ENCODE measurements at places on chromosomes 3 and 15.
A peak's percentile ranks its signal among the peaks of the same experiment; 100 is the strongest.

DNA sequence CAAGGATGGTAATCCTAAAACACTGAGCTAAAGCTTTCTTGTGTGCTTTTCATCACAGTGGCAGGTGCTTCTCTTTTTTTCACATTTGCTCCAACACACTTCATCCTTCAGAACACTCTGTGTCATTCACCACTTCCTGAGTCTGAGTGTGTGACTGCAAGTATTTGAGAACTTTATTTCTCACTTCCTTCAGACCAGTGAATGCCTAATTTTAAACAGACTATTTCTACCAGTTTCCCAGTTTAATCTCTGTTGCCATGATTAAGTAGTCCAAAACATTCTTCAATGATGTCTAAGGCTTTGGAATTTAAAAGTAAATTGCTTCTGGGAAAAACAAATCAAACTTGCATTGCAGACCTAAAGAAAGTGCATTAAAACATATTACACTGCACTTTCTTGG is 541.2 kb downstream of the RBMS3 start:
- DNase-seq, result no peak

DNA sequence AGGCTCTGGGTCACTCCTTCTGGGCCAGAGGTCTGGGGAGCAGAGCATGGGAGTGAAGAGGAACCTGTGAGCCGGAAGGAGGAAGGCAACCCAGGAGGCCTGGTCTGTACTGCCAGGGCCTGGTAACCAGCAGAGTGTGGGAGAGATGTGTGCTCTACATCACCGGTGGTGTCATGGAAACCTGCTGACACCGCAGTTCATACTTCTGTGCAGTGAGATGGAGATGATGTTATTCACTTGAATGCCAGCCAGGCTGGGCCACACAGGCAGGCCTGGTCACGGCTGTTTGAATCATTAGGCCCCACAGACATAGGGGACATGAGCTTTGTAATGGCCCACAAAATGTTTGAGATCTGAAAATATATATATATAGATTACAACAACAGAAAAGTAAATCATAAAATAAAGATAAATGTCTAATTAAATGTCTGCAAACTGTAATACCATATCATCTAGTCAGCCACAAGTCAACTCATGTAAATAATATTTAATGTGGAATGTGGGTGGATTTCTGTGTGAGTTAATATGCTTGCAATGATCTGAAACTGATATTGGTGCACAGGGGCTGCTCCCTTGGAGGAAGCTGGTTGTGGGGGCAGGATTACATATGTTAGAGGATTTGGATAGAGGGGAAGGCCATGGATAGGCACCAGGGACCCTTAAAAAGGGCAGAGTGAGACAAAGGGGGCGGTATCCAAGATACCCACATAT is 108.5 kb upstream of the PFN2 start:
- no peak for DNase-seq

GRCh38 chr3:30657914-30658313 is 51.5 kb downstream of the TGFBR2 start:
- DNase-seq, result peak; percentile 39

DNA sequence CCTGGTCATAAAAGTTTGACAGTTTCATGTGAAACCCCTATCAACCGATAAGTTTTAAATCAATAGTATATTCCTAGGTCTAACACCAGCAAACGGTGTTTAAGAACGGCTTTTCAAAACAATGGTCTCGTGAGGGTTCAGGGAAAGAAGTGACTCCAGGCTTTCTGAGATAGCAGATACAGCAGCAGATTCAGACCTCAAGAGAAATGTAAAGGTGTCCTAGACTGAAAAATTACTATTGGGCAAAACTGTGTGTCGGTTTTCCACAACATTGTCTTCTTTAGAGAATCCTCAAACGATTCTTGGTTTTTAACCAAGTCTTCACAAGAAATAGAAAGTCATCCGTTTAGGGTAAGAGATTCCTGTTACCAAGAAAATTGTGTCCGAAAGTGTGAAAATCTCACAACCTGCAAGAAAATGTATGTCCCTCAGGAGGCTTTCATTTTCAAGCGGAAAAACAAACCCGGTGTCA is 1.2 kb downstream of the SETD2 start:
- no peak for DNase-seq

GRCh38 chr15:51099185-51099584 is 4.5 kb upstream of the TNFAIP8L3 start:
- no peak for DNase-seq

DNA sequence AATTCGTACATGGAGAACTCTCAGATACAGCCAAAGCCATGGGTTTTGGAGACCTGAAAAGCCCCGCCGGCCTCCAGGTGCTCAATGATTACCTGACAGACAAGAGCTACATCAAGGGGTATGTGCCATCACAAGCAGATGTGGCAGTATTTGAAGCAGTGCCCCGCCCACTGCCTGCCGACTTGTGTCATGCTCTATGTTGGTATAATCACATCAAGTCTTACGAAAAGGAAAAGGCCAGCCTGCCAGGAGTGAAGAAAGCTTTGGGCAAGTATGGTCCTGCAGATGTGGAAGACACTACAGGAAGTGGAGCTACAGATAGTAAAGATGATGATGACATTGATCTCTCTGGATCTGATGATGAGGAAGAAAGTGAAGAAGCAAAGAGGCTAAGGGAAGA is 23.5 kb downstream of the MYO5A start:
- DNase-seq, result no peak

DNA sequence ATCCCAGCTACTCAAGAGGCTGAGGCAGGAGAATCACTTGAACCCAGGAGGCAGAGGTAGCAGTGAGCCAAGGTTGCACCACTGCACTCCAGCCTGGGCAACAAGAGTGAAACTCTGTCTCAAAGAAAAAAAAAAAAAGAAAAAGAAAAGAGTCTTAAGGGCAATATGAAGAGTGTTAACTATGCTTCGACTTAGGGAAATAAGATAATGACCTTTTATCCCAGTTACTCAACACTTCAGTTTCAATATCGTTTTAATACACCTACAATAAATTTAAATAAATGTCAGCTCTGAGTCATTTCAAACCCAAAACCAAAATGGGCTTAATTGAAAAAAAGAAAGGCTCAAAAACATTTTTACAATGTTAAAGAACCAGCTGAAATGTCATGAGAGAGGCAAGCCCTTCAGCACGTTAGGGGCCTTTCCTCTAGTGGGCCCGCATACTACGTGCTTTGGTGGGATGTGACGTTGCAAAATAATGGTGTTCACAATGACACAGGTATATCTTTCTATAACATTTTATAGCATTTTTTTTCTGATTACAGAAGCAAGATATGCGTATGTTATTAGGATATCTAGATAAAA is 15.3 kb downstream of the FYCO1 start:
- no peak for DNase-seq

- peak; percentile 36 for DNase-seq
Observed at GRCh38 chr3:71089271-71089847, 494.2 kb downstream of the FOXP1 start.

DNA sequence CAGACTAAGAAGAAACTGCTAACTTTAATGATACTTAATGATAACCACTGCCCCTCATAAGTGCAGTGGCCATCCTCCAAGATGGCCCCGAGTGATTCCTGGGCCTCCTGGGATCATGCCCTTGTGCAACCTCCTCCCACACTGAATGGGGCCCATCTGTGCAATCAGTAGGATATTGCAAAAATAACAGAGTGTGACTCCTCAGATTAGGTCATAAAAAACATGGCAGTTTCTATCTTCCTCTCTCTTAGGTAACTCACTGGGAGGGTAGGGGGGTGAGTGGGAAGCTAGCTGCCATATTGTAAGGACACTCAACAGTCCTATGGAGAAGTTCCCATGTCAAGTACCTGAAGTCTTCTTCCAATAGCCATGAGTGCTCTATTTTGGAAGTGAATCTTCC is 173.0 kb downstream of the SHQ1 start:
- no peak for DNase-seq

GRCh38 chr3:128851601-128852000 is 27.8 kb upstream of the ACAD9 start:
- DNase-seq, result no peak

GRCh38 chr15:85690561-85691231 is 104.0 kb downstream of the KLHL25 start:
- peak; percentile 72 for DNase-seq

DNA sequence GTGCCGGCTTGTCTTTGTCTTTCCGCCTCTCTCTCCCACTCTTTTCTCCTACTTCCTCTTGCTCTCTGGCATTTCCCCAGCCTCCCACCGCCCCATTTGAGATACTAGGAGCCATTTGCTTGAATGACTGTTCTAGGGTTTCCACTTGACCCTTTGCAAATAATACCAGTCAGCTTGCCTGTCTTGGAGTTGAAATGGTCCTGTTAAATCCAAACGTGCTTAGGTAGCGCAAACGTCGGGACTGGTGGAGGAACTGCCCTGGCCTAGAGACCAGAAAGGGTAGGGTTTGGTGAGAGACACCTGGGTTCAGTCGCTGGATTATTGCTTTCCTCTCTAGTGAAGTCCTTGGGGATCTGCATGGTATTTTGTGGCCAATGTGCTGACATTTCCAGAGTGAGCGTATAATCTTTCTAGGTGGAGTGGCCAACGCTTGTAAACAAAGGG is 10.6 kb downstream of the ZIC1 start:
- DNase-seq, result no peak

- DNase-seq, result no peak
Observed at GRCh38 chr3:149623824-149624223, 34.0 kb downstream of the WWTR1 start.

GRCh38 chr3:147615035-147615434 is 205.9 kb downstream of the ZIC1 start:
- no peak for DNase-seq

- DNase-seq, result no peak
Observed at GRCh38 chr3:191961022-191961421, 500.1 kb downstream of the PYDC2 start.

GRCh38 chr15:92076541-92076940 is 223.0 kb downstream of the SLCO3A1 start:
- no peak for DNase-seq

- no peak for DNase-seq
Observed at GRCh38 chr3:143167969-143168854, 48.6 kb downstream of the CHST2 start.

GRCh38 chr15:27268923-27269322 is 297.9 kb downstream of the GABRG3 start:
- DNase-seq, result no peak

DNA sequence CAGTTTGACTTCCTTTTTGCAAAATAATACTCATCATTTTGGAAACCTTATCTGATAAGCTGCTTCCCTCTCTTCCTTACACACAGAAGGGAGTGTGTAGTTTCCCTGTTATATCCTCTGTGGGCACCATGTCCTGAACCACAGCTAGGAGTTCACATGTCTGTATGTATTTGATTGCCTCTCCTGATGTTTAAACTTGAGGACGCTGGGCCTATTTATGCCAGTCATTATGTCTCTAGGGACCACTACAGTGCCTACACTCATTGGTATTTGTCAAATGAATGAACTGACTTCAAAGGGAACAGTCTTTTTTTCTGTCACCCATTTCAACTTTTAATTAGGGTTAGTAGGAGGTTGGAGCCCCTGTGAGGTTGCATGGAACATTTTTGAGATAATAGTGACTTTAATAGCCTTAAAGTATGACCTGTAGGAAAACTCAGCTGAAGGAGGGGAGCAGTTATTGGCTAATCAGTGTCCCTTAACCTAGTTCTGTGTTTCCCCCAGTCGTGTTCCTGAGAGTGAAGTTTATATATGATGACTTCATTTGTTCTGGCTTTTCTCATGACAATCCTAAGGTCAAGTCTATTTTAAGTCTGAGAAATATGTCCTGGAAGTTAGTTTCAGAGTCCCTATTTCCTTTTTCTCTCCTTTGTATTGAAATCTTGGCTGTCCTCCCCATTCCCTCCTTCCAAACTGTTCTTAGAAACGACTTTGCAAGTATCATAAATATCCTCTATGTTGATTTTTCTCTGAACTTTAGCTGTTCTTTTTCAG is 28.9 kb downstream of the PDE8A start:
- no peak for DNase-seq

- DNase-seq, result no peak
Observed at GRCh38 chr15:36595611-36596010, 16.2 kb downstream of the CDIN1 start.

- DNase-seq, result no peak
Observed at GRCh38 chr15:56989411-56989924, 71.0 kb downstream of the TCF12 start.

GRCh38 chr15:92803852-92804609 is 96.1 kb upstream of the CHD2 start:
- DNase-seq, result peak; percentile 92

- no peak for DNase-seq
Observed at GRCh38 chr3:175913286-175913685, 1054.2 kb downstream of the NAALADL2 start.

- DNase-seq, result peak; percentile 62
Observed at GRCh38 chr15:52527911-52528563, 643 bp downstream of the MYO5A start.

GRCh38 chr3:143810953-143811265 is 37.4 kb downstream of the SLC9A9 start:
- no peak for DNase-seq

- DNase-seq, result no peak
Observed at GRCh38 chr3:175426805-175427204, 567.7 kb downstream of the NAALADL2 start.

- DNase-seq, result peak; percentile 74
Observed at GRCh38 chr15:65054333-65055200, 9.4 kb downstream of the SLC51B start.

- DNase-seq, result no peak
Observed at GRCh38 chr3:30768046-30768445, 126.4 kb downstream of the GADL1 start.

DNA sequence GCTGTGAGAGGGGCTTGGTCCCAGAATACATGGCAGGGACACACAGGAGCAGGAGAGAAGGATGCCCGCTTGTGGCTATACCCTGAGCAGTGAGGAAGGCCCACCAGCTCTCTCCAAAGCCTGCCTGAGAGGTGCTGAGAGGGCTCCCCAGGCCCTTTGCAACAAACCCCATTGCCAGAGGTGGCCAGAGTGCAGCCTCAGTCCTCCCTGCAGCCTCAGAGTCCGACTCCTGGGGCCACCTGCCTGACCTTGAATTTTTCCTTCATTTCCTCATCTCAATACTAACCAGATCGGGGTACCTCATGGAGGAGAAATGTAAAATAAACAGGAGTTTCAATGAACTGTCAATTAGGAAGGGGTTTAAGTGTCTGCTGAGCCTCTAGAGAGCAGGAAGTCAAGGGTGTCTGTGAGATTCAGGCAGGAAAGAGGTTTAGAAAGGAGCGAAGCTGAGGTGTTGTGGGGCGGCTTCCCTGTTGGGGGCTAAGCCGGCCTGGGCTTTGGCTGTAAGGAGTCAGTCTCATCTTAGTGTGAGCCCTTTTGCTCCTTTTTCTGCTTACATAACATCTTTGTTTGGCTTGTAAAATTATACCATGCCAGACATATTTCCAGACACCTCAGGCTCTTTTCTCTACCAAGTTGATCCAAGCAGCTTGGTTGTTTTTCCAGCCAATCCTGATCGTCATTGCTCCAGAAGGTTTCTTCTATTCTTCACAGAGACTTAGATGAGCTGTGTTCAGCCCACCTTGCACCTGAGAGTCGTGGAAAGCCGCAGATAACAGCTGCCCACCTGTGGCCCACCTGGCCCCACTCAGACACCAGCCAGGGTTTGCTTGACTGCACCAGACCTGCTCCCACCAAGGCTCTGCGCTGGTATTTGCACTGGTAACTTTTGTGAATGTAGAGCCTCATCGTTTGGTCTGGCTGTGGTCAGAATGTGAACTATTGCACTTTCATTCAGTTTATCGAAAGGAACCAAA is 36.7 kb downstream of the CMTM7 start:
- DNase-seq, result no peak
